ENCODE measurements at places on chromosomes 2 and 18.

DNA sequence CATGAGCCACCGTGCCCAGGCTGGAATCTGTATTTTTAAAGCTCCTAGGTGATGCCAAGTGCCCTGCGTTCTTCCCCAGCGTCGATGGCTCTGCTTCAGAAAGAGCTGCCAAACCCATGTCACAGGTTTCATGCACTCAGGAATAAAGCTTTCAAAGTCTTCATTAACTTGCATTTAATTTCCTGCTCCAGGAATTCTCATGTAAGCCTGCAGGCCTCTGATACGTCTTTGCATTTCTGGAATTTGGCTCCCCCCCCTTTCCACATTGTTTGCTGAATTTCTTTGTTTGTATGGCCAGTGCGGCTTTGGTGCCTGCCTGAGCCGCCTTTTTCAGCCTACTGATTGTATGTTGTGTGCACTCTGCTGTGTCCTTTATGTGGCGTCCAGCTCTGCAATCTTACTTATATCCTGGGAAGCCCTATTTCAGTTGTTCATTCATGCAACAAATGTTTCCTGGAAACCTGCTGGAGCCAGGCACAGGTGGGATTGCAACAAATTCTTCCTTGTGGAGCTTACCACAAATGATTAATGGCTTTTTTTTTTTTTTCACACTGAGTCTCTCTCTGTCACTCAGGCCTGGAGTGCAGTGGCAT, 17.9 kb upstream of the OTOF start:
- DNase-seq, result no peak

GRCh38 chr2:39447266-39448168, 10.4 kb upstream of the MAP4K3 start:
- no peak for DNase-seq

GRCh38 chr18:3313685-3314084, 51.8 kb downstream of the MYL12B start:
- no peak for DNase-seq

GRCh38 chr2:27160191-27160590, 11.4 kb downstream of the TCF23 start:
- no peak for DNase-seq

DNA sequence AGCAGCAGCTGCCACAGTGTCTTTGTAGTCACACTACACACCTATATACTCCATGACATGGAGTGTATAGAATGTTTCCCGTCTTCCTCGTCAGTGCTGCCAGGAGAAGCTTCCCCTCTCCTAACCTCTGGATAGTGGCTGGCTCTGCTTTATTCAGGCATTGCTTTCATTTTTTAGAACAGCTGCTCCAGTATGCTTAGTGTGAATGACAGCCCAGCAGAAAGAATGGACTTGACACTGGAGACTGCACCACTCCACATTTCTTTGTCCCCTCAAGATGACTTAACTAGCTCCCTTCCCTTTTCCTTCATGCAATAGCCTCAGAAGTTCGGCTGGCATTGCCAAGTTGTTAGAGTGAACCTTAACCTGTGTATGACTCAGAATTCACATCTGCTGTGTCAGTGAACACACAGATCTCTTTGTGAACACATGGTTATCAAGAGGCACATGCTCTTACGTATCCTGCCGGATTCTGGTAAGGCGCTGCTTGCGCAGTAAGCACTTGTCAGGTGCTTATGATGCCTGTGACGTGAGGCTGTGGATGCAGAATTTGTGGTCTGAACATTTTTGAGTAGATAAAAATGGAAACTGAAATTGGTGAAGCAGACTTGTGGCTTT, 73.9 kb downstream of the NEDD4L start:
- no peak for DNase-seq

DNA sequence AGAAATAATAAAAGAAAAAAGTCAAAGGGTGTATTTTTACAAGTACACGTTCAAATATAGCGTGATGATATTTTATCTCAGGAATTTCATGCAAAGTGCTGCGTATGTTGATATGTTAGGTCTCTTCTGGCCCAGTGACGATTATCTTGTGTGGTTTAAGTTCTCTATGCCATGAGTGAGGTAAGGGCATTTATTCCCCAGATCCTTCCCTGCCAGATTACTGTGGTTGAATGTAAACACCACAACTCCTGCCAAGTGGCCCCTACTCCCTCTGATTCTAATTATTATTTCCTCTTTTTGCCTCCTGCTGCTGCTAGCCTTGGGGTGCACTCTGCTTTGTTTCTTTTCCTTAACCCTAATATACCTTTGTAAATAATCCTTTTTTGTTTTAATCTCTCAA, 12.2 kb downstream of the SCN2A start:
- DNase-seq, result no peak

DNA sequence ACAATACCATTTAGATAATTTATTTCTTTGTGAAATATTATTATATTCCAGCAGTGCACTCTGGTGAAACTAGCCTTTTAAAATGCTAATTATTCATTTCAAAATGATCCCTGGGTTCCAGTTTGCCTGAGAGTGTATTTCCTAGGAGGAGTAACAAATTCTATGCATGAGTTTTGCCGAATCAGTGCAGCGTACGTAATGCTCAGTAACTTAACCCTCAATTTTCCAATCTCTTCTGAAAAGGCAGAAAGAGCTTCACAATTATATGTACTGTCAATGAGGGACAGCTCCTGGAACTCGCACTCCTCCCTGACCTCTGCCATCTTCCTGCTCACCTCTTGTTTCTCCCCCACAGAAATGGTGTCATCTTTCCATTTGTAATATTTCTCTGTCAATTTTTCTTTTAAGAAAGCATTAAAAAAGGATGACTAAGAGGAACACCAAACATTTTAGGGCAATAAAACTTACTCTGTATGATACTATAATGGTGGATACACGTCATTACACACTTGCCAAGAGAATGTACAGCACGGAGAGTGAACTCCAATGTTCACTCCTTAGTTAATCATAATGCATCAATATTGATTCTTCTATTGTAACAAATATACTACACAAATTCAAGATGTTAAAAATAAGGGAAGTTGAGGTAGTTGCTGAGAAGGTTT, 25.7 kb upstream of the XIRP2 start:
- no peak for DNase-seq

DNA sequence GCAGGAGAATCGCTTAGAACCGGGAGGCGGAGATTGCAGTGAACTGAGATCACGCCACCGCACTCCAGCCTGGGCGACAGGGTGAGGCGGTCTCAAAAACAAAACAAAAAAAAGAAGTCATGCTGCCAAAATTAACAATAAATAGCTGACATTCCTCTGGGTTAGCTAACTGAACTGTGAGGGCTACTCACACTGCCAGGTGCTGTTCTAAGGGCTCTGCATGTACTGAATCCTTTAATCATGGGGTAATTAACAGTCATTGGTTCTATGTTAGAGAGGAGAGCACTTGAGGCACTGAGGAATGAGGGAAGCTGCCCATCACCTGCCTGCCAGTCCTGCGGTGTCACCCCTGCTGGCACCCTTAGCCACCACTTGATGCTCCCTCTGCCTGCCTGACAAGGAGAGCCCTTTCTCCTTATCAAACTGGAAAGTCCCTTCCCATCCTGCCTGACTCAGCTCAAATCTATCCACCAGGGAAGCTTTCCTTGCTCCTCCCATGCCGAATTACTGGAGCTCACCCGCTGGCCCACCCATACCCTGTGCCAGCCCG, 73.0 kb upstream of the RIOK3 start:
- no peak for DNase-seq

- peak; percentile 51 for DNase-seq
Observed at GRCh38 chr18:3709205-3709604, 259.2 kb downstream of the TGIF1 start.

DNA sequence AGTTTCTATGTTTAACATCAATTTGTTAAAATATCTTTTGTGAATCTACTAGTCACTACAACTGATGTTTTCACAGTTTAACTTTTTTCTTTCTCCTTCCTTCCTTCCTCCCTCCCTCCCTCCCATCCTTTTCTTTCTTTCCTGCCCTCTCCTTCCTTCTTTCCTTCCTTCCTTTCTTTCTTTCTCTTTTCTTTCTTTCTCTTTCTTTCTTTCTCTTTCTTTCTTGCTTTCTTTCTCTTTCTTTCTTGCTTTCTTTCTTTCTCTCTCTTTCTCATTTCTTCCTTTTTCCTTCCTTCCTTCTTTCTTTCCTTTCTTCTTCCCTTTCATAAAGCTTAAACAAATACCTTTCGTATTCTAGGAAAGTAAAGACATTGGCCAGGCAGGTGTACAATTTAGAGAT, 2083.0 kb upstream of the CELF4 start:
- DNase-seq, result no peak

GRCh38 chr2:120230515-120231471, 7.6 kb upstream of the TMEM185B start:
- DNase-seq, result no peak

DNA sequence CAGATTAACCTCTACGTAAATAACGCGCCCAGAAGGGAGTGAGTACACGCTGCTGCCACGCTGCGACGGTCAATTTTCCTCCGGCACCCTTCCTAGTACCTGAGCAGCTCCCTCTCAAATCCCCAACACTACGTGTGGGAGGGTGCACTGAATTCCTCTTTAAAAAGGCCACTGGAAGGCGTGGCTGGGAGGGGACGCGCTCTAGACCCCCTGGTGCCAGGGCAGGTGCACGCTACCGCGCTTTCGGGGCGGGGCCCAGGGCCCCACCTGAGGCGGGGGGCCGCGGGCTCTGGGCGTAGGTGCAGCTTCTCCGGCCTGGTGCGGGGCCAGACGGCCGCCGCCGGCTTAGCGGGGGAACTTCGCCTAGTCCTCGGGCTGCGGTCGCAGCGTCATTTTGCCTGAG, 668 bp upstream of the ANKRD12 start:
- DNase-seq, result no peak

DNA sequence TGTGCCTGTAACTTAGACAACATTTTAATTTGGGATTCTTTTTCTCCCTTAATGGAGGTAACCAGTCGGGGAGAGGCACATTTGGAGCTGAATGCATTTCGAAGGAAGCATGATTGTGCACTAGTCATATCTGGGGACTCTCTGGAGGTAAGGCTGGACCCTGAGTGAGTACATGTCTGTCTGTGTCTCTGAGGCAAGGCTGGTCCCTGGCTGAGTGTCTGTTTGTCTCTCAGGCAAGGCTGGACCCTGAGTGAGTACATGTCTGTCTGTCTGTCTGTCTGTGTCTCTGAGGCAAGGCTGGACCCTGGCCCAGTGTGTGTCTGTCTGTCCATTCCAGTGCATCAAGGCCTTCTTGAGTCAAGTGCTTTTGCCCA, 51.5 kb upstream of the NFATC1 start:
- DNase-seq, result no peak

All from DND-41 (cell line).